ENCODE measurements at places on chromosomes 6 and 20.

GRCh38 chr6:167709196-167709595 lies 117.5 kb upstream of the AFDN start:
- DNase-seq = no peak

GRCh38 chr6:167858086-167858591 lies 31.4 kb downstream of the AFDN start:
- no peak for DNase-seq

DNA sequence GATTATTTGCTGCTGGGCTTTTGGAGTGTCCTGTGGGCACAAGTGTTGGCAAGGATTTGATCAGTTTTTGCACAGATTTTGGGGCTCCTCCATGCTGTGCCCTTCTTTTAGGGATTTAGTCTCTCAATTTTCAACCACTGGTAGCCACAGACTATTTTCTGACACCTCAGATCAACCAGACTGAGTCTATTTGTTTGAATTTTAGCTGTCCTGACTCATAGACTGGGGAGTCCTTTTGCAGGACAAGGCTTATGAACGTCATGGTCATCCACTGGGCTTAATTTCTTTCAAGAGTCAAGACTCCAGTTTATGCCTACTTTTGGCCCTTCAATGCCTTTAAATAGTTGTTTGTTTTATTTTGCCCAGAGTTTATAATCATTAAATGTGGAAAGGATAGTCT lies 59.3 kb downstream of the BCKDHB start:
- no peak for DNase-seq

GRCh38 chr6:137056121-137056880 lies 11.5 kb upstream of the IL20RA start:
- no peak for DNase-seq

DNA sequence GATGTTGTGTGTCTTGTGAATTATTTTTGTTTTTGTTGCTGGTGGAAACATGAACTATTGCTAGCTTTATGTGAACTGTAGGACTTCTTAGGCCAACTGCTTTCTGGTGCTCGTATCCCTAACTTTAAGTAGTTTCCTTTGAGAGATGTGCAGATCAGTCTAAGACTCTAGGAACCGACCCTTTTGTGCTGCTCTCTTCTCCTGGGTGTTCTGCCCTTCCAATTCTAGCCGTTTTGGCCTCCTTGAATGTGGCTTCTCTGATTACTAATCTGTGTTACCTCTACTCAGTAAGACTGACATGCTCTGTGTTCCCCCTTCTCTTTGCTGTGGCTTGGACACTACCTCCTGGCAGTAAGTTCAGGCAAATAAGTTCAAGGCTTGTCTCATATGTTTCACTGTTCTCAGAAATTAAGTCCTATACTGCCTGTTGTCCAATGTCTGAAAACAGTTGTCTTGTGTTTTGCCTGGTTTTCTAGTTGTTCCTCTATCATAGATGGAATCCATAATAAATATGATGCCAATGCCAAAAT lies 58.0 kb downstream of the FOXO3 start:
- no peak for DNase-seq

- DNase-seq = no peak
Observed at GRCh38 chr6:28750926-28751458, 172.8 kb downstream of the TRIM27 start.

Data from suppressor macrophage (primary cell).